Kidney epithelial cell (primary cell): ENCODE measurements at places on chromosomes 2 and 18.

- DNase-seq = no peak
Measured at GRCh38 chr2:215705771-215706361, 270.0 kb upstream of the FN1 start.

GRCh38 chr18:8548186-8548585, 61.1 kb upstream of the RAB12 start:
- peak; percentile 56 for DNase-seq

DNA sequence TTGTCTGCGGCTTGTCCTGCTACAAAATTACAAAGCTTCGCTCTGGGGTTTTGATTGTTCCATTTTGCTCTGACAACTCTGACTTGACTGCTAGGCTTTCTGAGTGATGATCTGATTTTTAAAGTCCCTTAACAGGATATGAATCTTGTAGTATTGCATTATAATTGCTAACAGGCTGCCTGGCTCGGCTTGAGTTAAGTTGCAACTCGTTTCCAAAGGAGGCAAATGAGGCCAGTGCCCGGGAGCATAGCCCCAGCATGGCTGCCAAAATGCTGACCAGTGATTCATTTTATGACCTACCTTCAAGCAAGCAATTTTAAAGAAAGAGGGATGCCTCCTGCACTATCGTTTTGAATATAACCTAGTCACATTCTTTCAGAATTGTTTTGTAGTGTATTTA, 135.4 kb downstream of the COL6A3 start:
- DNase-seq = no peak

GRCh38 chr2:1648241-1649102, 95.8 kb downstream of the PXDN start:
- no peak for DNase-seq

DNA sequence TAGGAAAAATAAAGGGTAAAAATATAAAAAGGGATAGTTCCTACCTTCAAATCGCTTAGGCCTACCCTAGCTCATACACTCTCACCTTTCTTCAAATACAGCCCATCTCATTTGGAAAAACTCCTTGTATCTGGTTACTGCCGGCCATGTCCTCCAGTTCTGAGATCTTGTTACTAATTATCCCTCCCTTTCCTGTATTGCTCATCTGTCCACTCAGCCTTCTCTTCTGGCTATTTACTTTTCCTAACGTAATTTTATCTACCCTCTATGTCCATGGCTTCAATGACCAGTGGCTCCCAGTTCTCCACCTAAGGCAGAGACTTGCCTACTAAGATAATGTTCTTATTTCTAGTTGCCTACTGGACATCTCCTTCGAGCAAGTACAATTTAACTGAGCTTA, 342.9 kb upstream of the ACVR2A start:
- DNase-seq = no peak

DNA sequence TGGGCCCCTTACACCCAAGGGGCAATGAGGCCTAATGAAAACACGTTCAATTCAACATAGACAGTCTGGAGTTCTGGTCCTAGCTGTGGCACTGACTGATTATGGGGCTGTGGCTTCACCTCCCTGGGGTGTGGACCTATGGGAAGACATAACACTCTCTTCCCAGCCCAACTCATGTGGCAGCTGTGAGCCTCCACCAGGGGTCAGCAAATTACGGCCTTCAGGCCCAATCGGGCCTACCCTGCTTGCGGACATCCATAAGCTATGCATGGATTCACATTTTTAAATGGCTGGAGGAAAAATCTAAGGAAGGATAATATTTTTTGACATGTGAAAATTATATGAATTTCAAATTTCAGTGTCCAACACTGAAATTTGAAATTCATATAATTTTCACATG, 101.3 kb downstream of the LOXHD1 start:
- DNase-seq = no peak

DNA sequence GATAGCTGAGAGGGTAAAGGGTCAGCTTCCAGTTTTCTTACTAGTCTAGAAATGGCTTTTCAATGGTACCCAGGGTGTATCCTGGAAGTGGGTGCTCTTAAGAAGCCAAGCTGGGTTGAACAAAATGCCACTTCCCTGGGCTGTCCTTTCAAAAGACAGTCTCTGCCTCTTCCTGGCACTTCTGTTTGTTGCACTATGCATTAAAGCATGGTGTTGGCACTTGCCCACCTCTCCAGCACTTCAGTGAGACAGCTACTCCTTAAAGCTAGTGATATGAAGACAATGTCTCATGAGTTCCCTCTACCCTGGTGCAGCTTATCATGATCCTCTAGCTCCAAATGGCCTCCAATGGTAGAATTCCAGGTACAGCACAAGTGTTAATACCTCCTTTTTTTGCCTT, 74.3 kb upstream of the IGFBP5 start:
- no peak for DNase-seq

DNA sequence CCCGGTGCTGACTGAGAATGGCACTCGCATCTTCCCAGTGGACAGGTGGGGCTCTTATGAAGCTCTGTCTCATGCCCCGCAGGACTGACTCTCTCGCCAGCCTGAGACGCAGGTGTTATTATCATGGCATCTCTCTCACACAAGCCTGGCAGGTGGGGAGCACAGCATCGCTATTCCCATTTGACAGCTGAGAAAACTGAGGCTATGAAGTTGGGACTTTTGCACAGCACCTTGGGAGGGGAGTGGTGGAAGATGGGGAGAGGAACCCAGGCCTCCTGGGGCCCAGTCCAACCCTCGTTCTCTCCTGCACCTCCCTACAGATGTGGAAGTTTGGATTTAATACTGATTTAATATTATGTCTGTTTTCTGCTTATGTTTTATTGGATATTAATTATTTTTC, 9.0 kb upstream of the NTSR2 start:
- DNase-seq = no peak

DNA sequence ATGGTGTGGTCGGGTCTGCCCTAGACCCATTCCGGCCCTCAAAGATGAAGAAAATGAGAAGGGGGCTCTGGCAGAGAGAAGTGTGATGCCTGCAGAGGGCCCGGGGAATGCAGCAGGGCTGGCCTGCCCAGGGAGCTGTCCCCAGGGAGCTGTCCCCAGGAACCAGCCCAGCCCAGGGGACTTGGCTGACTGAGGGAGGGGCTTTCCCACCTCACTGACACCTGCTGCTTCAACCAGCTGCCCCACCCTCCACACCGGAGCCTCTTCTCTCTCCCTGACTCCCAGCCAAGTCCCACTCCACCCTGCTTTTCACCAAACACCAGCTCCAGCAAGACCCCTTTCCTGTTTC, 111.2 kb downstream of the STPG4 start:
- DNase-seq = no peak

DNA sequence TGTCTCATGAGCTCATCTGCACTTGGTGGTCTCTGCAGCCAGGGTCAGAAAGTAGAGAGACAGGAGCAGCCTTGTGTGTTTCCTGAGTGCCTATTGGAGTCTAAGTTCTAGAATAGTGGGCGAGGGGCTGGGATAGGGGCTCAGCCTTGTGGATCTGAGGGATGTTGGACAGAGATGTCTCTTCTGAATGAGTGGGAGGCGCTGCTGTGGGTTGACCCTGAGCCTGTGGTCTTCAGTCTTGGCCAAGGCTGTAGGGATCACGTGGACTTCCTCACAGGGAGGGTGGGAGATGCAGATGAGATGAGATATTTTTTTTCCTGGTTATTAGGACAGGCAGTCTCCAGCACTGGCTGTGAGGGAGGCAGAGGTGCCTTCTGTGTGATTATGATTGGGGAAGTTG, 61.8 kb downstream of the RNF144A start:
- no peak for DNase-seq

DNA sequence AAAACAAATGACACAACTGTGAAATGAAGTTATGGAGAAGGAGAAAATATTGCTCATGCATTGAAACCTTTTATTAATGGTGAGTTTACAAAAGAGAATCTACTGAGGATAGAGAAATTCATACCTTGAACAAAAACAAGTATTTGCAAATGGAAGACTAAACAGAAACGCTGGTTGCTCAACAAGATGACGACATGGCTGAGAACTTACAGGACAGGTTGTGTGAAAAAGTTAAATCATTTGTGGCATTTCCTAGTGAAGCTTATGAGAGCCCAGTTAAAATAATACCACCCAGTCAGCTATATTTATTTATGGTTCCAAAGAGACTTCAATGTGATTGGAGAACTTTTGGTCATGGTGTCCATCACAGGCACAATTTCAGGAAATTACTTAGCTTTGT, 148.6 kb upstream of the PKDCC start:
- DNase-seq = no peak

DNA sequence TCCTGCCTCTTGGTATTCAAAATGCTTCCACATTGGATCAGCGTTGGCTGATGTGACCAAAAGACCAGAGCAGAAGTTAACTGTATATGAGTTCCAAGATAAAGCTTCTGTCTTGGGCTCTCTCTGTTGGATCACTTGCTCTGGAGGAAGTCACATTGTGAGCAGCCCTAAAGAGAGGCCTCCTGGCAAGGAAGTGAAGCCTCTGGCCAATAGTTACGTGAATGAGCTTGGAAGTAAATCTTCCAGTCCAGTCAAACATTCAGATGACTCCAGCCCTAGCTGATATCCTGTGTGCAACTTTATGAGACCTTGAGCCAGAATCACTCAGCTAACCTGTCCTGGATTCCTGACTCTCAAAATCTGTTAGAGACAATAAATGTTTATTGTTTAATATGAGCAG, 67.7 kb upstream of the CDKL4 start:
- DNase-seq = no peak
